ENCODE measurements at places on chromosomes 4 and X.

DNA sequence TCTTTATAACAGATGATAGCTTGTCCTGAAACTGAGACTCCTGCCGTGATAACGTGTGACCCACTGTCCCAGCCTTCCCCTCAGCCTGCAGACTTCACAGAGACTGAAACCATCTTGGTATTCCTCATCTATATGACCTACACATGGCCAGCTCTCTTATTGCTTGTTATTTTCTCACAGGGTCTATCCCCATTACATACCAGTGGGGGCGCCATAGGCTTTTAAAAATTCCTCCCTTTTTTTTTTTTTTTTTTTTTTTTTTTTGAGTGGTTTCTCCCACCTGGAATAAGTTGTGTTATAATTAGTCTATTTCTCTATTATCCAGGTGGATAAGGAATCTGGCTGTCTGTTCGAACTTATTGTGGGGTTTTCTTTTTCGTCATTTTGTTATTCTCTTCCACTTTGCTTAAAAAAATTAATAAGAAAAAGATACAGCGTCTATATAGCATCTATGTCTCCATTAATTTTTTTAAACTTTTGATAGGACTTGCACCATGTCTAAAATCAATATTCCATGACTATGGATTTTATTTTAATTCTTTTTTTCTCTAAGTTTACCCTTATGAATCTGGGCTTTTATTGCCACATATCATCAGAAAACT is 47.2 kb downstream of the GYG2 start:
- DNase-seq, result peak; percentile 37

DNA sequence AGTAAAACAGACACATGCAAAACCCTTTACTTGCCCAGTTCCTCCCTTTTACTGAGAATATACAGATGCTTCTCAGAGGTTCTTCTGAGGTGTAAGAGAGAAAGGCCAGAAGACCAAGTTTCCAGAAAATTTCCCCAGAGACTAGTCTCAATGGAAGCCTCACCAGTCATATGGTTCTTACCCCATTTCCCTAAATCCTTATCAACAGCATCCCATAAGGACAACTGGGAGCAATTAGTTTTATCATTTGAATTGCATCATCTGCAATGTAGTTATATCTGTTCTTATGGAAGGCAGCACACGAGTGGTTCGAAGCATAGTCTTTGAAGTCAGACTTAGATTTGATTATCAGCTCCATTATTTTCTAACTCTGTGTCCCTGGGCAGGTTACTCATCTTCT is 203.6 kb upstream of the PPARGC1A start:
- no peak for DNase-seq

DNA sequence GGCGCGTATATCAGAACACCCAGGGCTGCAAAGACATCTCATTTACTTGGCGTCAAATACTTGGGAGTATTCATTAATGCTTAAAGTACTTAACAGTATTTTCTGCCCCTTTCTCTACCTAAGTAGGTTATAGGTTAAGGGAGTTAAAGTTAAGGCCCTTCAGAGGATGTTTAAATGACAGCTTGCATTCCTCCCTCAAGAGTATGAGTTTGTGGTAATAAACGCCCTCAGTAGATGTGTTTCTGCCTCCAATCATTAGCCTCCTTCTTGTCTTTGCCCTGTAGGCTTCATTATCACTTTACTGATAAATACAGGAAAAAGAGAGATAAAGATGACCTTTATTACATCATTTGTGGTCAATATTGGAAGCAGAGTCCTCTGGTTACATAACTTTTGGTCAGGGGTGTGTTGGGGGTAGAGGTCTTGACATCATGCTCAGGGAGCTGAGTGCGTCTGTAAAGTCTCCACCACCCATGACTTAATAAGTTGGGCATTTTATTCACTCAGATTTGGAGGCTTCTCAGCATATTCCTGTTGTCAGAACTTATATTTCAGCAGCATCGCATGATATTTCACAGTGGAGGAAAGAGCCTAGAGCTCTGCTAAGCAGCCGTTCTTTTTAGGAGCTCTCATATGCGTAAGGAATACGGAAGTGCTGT is 145.9 kb downstream of the CPE start:
- peak; percentile 15 for DNase-seq

DNA sequence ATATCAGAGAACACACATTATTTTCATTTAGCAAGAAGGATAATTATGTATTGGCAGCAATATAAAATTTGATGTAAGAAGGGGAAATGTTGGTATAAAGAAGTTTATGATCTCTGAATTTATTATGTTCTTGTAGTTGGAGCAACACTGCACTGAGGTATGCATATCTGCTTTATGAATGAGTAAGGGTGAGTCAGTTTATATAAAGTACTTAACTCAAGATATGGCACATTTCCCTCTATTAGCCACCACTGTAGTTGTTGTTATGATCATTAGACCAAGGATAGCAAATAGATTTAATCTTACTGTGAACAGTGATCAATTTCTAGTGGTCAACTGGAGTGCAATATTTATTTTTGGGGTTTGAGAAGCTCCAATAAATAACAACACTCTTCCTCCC is 66.6 kb downstream of the SNX25 start:
- no peak for DNase-seq

- DNase-seq, result no peak
Measured at GRCh38 chrX:129791961-129792570, 12.3 kb downstream of the SASH3 start.

DNA sequence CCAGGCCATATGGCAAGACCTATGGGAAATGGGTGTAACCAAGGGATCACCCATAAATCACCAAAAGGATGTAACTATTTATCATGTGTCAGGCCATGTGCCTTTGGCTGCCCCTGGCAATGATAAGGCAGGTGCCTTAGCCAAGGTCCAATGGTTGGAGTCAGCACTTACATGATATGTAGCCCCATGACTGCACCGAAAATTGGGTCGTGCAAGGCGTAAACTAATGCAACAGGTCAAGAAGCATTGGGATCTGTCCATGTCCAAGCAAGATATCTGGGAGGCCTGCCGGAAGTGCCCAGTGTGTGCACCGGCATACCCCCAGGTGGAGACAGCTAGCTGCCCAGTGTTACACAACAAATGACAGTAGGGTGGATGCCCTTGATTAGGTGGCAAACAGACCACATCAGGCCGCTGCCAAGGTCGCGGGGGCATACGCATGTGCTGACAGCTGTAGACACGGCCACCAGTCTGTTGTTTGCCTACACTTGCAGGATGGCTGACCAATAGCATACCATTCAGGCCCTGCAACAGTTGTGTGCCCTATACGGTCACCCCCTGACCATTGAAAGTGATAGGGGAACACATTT is 698.2 kb upstream of the AGA start:
- DNase-seq, result no peak

- DNase-seq, result no peak
Measured at GRCh38 chrX:17706676-17707075, 30.6 kb upstream of the SCML1 start.

DNA sequence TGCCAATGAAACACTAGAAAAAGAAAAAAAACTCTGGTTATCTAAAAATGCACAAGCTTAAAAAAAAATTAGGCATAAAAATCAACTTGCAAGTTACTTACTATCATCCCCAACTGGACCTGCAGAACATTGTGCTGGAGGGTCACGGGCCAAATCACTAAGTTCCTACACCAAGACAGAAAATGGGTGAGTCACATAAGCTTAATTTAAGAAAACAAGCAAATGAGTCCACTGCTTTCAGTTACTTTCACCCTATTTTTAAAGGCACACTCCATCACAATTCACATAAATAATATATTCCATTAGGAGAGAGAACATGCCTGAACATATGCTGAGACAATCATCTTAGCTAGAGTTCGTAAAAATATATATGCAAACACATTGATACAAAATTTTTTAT is 17.7 kb downstream of the UBE2D3 start:
- DNase-seq, result no peak

GRCh38 chr4:154660052-154660451 is 47.6 kb upstream of the FGG start:
- DNase-seq, result no peak

GRCh38 chrX:13721819-13722519 is 12.5 kb downstream of the TRAPPC2 start:
- peak; percentile 86 for DNase-seq

GRCh38 chr4:84298023-84298718 is 200.9 kb downstream of the NKX6-1 start:
- no peak for DNase-seq

- no peak for DNase-seq
Measured at GRCh38 chr4:69744157-69744478, 16.3 kb downstream of the SULT1B1 start.

- DNase-seq, result no peak
Measured at GRCh38 chr4:33961761-33962160, 2282.6 kb downstream of the ARAP2 start.

DNA sequence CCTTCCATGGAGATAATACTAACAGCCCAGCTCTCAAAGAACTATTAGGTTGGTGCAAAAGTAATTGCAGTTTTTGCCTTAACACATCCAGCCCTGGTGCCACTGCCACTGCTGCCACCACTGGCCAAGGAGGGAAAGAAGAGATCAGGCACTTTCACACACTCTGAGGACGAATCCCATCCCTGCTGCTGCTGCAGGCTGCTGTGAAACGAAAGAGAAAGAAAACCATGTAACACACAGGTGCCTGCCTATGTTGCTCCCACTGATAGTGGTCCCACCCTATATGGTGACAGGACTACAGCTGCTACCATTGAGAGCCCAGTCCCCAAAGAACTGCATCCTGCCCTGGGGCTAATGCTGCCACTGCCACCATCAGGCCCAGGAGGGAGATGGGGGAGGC is 35.1 kb downstream of the TMLHE start:
- DNase-seq, result peak; percentile 11

DNA sequence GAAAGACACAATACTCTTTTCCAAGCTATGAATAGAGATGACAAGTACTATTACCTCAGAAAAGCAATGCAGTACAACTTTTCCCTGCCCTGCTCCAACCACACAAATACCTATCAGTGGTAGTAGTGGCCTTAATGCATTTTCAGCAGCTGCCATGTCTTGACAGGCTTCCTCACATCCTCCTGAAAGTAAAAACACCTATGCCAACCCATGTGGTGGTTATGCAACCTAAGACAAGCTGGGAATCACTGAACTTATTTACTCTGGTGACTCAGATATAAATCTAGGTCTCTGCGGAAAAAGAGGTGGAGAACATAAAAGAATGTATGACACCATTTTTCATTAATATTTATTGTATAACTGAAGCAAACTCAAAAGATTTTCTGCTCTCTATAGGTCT is 14.5 kb downstream of the WDFY3 start:
- no peak for DNase-seq

DNA sequence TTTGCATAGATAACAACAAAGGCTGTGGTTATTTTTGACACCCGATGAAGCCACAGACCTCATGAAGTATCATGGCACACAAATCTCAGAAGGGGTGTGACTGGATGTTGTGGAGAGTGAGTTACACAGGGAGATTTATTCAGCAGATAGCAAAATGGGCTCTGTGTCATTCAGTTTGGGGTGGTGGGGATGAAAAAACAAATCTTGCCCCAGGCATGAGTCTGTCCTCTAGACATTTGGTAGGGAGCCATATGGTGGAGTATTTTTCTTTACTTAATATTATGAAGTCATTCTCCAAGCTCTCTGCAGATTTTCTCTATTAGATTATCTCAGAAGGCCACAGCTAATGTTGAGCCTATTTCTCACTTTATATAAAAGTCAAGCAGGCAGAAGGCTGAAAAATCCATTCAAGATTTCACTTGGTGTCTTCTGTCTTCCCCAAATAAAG is 277.1 kb upstream of the TENM3 start:
- peak; percentile 1 for DNase-seq

DNA sequence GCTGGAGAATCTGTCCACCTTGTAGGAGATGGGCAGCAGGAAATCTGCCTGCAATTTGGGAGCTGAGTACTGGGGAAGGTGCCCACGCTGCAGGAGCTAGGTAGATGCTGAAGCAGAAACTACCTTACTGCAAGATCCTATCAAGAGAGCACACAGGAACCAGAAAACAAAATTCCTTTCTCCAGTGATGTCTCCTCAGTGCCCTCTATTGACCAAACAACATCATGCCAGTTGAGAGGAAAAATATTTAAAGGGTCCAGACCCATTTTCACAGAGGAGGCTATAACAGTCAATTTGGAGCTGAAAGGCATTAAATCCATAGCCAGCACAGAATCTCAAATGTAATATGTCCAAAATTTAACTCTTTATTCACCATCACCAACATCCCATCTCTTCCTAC is 406.8 kb downstream of the SLITRK2 start:
- peak; percentile 6 for DNase-seq

- DNase-seq, result no peak
Measured at GRCh38 chr4:29375716-29376115, 1344.5 kb upstream of the PCDH7 start.

DNA sequence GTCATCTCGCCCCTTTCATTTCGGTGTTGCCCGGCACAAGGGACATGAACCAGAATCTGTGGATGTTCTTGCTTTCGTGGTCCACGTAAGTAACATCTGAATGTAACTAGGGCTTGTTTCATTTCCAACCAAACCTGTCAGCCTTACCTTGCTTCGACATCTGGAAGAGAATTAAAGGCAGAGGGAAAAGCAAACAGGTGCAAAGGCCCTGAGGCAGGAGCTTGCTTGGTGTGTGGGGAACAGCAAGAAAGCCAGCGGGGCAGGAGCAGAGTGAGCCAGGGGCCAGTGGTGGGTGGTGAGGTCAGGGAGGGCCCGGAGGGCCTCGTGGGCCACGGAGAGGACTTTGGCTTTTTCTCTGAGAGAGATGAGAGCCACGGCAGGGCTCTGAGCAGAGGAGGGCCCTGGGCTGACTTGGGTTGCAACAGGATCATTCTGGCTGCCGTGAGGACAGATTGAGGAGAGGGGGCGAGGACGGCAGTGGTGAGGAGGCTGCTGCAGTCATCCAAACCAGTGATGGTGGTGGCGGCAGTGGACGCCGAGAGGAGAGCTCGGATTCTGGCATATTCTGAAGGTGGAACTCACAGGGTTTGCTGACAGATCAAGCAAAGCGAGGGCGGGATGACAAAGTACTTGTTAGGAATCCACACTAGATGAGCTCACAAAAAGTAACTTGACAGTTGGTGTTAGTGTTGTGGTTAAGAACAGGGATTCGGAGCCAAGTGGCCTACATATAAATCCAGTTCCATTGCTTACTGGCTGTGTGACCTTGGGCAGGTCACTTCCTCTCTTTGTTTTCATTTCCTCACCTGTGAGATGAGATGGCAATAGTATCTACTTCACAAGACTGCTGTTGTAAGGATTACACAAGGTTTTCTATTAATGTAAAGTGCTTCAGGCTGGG is 6.8 kb upstream of the WDR13 start:
- no peak for DNase-seq

GRCh38 chr4:137905930-137906329 is 336.2 kb downstream of the SLC7A11 start:
- no peak for DNase-seq

GRCh38 chr4:24559889-24560288 is 24.5 kb downstream of the DHX15 start:
- DNase-seq, result no peak

- DNase-seq, result no peak
Measured at GRCh38 chr4:71474731-71475130, 135.9 kb downstream of the SLC4A4 start.

- no peak for DNase-seq
Measured at GRCh38 chrX:112078606-112079005, 4.0 kb downstream of the TRPC5 start.

- peak; percentile 36 for DNase-seq
Measured at GRCh38 chr4:125421547-125421946, 106.8 kb downstream of the FAT4 start.

GRCh38 chr4:4985844-4986243 is 33.4 kb downstream of the CYTL1 start:
- peak; percentile 51 for DNase-seq

GRCh38 chrX:9853307-9853706 is 67.1 kb downstream of the SHROOM2 start:
- no peak for DNase-seq

All from hematopoietic multipotent progenitor cell treated with erythropoietin and hydrocortisone succinate and interleukin-3 and kit ligand, for 4 days (in vitro differentiated cells).